CD4-positive, alpha-beta T cell (primary cell): ENCODE measurements at places on chromosomes 5 and 9.

DNA sequence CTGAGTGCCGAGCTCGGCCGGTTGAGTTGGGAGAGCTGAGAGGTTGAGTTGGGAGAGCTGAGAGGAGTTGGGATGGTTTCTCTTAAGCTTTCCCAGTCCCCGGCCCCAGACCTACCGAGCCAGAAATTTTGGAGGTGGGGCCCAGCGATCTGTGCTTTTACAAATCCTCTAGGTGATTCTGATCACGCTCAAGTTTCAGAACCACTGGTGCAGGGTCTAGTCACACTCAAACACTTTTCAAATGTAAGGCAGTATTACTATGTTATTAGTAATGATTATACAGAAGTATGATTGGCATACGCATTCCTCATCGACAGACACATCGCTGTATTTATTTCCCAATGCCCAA is 256 bp upstream of the CLINT1 start:
- H3K27ac ChIP-seq = peak overlapping the region; percentile 89
- no peaks in the 10 kb centered on the region for H3K27me3 ChIP-seq
- no peak for DNase-seq
- peak overlapping the region; percentile 84 for H3K4me3 ChIP-seq

GRCh38 chr9:72185561-72185960 is 36.3 kb downstream of the GDA start:
- no peak overlapping the region for H3K4me3 ChIP-seq
- no peak for DNase-seq
- H3K27ac ChIP-seq = no peak overlapping the region
- no peaks in the 10 kb centered on the region for H3K27me3 ChIP-seq

GRCh38 chr9:26675035-26675434 is 217.6 kb downstream of the CAAP1 start:
- H3K27me3 ChIP-seq = no peaks in the 10 kb centered on the region
- H3K4me3 ChIP-seq = no peak overlapping the region
- no peaks in the 10 kb centered on the region for H3K36me3 ChIP-seq
- H3K4me1 ChIP-seq = no peaks in the 10 kb centered on the region
- H3K27ac ChIP-seq = no peak overlapping the region
- DNase-seq = no peak

DNA sequence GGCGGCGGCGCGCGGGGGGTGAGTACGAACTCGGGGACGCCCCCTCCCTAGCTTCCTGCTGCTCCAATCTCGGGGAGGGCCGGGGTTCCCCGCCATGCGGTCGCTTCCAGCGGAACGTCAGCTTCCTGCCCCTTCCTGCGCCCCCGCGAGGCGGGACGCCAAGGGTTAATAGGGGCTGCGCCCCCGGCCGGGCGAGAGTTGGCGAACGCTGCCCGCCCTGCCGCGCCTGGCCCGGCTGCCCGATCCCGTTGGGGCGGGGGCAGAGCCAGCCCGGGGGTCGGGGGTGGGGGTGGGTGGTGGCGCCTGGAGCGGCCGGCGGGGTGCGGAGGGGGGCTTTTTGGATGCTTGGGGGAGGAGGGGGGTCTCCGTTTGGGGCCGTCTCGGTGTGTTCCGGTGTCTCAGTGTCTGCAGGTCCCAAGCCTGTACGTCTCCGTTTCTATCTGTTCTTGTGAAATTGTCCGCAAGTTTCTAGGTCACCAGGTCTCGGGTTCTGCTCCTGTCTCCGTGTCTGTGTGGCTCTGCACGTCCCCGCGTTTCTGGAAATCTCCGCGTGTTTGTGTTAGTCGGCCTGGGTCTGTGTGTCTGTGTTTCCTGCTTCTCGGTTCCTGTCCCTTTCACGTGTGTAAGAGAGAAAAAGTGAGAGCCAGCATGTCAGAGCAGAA is 789 bp downstream of the COL27A1 start:
- H3K4me3 ChIP-seq = peak overlapping the region; percentile 41
- no peaks in the 10 kb centered on the region for H3K36me3 ChIP-seq
- peak; percentile 13 for DNase-seq
- peaks cover 27% of the 10 kb centered on the region for H3K4me1 ChIP-seq

GRCh38 chr5:147559749-147560148 is 49.9 kb upstream of the DPYSL3 start:
- H3K36me3 ChIP-seq = no peaks in the 10 kb centered on the region
- H3K27me3 ChIP-seq = no peaks in the 10 kb centered on the region
- no peak for DNase-seq
- no peak overlapping the region for H3K4me3 ChIP-seq

- no peak for DNase-seq
- no peaks in the 10 kb centered on the region for H3K36me3 ChIP-seq
- peaks cover 15% of the 10 kb centered on the region for H3K4me1 ChIP-seq
- H3K27me3 ChIP-seq = peaks cover 23% of the 10 kb centered on the region
- no peak overlapping the region for H3K27ac ChIP-seq
These were observed 2.4 kb downstream of the PRRX2 start for GRCh38 chr9:129667850-129668249.

DNA sequence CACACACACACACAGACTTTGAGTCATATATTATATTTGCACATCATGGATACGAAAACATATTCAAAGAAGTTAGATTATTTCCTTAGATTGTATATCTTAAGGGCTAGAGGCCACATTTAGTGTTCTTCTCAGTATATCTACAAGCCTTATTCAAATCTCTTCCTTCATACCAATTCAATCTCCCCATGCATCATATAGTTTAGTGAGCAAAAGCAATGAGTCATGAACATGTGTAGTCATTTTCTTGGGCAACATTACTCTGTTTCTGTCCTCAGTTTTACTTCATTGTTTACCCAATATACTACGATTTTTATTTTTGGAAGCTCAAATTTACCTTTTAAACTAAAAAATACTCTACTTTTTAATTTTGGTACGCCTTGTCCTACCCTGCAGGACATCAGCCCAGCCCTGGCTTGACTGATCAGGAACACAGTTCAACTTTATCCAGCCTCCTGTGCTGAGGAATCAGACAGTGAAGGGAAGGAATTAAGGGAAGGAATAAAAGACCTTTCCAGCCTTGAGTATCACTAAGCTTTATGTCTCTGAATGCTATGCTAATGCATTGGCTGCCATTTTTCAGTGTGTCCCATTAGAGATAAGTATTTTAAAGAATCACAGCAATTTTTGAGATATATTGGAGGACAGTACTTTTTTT is 101.7 kb upstream of the FST start:
- no peak for DNase-seq
- H3K36me3 ChIP-seq = no peaks in the 10 kb centered on the region
- H3K27me3 ChIP-seq = no peaks in the 10 kb centered on the region
- no peak overlapping the region for H3K27ac ChIP-seq
